Activated CD4-positive, alpha-beta T cell treated with anti-CD3 and anti-CD28 coated beads, Interleukin-2, Interleukin-6, amounts not matched to agents 100 ng/mL and 50 ng/mL, durations not matched to agents 16 hours and 8 hours (primary cell): ENCODE measurements at places on chromosomes 12 and 14.

- DNase-seq: no peak
Measured at GRCh38 chr12:124217508-124218242, 77.2 kb upstream of the RFLNA start.

DNA sequence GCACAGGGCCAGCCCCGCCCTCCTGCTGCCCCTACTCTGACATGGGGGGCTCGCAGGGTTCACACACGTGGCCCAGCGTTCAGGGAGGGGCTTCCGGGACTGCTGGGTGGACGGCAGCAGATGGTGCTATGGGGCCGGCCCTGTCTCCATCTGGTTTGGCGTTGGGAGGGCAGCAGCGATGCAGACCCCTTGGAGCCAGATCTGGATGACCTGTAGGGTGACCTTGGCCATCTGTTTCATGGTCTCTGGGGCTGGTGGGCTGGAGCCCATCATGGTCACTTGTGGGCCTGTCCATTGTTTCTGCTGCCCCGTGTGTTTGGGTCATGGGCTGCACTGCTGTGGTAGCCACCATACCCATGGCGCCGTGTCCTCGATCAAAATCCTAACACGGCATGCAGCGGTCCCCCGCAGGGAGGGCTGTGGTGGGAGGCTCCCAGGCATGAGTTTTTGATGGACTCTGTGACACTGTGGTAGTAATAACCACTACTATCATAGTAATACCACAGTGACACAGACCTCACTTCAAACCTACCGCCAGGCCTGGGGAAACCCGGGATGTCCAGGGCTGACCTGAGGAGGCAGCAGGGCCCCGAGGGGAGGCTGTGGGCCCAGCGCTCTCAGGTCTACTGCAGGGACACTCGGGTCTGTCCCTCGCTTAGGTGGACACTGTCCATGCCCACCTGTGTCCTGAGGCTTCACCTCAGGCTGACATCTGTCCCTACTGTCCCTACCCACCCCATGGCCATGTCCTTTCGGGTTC, 359.4 kb downstream of the TMEM121 start:
- DNase-seq: no peak

DNA sequence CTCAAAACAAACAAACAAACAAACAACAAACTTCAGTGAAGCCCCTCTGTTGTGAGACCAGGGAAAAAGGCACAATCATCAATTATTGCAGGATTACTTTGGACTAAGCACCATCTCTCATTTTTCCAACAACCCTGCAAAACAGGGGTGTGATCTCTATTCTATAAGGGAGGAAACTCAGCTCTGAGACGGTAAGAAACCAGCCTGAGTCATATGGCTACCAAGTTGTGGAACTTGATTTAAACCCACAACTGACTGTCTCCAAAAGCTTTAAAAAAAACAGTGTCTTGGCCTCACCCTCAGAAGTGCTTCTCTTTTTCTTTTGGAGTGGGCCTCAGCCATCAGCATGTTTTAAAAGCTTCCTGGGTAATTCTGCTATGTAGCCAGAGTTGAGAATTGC, 49.8 kb downstream of the RIN3 start:
- peak; percentile 80 for DNase-seq

DNA sequence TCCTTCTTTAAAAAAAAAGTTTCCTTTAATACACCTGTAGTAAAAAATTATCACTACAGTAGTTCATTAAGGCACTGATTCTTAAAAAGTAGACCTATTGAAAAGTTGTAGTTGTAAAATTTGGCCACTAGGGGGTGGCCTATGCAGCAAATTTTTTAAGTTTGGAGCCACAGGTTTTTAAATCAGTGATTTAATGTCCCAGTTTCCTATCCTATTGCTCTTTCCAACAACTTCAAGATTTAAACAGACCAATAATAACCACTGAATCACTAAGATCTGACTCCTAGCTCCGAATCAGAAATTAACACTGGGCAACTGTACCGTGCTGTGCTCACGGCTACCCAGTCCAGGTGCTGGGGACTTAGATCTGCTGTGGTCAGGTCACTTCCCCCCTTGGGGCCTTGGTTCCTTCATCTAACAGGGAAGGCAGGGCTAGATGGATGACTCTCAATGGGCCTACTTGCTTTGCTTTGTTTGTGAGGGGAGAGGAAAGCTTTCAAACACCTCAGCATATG, 279.3 kb downstream of the MED13L start:
- peak; percentile 37 for DNase-seq

DNA sequence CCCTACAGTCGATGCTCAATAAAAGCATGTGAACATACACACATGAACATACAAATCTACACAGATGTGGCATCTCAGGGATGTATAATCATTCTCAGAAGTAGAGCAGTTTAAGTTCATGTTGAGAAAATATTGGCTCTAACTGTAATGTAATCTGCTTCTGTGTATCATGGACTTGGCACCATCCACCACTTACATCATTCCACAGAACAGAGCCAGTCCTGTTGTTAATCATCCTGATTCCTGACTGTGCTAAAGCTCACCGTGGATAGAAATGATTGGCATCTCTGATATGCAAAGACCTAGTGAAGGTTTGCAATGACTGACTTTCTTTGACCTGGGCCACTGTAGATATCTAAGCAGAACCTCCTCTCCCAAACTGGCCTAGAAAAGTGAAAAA, 1141.3 kb downstream of the BCL11B start:
- no peak for DNase-seq

DNA sequence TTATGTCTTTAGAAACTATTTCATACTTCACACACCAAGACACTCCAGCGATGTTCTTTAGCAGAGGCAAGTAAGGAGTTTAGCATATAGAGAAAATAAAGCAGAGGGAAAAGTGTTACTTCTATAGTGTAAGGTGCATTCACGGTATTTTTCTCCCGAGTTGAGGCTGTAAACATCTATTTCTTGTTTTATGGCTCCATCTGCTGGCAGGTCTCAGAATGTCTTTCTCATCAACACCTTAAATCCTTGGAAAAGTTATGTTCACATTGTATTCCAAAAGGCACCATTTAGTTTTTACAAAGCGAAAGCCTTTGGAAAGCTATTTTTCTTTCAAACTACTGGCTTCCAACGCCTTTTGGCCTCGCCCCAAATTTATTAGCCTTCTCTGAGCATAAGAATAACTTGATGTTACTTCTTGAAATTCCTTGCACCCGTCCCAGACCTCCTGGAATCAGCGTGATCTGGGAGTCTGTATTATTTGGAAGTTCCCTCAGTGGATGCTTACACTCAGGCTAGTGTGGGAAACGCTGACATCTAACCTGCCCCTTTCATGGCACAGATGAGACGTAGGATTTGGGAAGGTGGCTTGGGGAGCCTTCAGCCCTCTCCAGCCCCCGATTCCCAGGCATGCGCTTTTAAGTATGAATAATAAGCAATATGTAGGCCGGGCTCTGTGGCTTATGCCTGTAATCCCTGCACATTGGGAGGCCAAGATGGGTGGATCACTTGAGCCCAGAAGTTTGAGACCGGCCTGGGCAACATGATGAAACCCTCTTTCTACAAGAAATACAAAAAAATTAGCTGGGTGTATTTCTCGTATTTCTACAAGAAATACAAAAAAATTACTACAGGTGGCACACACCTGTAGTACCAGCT, 1.9 kb upstream of the PIWIL1 start:
- DNase-seq: peak; percentile 46

DNA sequence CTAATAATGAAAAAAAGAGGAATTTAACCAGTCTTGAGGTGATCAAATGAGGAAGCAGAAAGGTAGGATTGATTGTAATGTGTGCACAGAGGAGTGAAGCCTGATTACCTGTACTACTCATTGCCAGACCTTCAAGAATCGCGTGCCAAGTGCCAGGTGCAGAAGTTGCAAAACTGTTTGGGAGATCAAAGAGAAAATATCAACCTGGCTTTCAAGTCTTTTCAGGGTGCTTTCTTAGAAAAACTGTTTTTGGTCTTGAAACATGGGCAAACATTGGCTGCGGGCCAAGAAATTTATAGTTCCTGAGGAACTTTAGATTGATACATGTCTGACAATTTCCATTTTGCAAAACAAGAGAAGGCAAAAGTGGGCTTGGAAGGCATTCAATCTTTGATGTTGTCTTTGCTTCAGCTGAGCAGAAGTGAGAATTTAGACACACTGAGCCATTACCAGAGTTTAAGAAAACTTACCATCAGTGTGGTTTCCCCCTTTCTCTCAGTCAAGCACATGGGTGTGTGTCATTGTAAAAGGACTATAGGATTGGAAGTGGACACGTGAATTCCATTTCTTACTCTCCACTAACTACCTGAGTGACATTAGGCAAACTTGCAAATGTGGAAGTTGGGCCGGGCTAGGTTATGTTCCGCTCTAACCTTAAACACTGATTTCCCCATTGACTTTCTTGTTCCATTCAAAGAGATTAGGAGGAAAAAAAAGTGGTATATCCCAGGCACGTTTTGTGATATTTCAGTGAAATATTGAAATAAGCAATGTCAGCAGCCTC, 486.2 kb downstream of the DIO2 start:
- DNase-seq: no peak

DNA sequence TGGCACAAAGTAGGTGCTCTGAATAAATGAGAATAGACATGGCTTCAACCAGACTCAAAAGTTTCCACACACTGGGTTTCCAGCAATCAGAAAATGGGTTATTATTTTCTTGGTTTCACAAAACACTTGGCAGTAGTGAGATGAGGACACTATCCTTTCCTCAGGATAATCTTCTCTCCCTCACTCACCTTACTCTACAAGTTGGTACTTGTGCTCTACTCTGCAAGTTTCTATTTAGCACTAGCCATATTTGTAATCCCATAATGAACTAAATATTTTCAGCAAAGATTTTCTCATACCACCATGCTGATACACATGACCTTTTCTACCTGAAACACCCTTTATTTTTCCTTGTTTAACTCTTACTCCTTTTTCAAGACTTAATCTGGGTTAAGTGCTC, 137.7 kb downstream of the FOXA1 start:
- DNase-seq: no peak

- DNase-seq: no peak
Measured at GRCh38 chr12:129028844-129029243, 175.6 kb downstream of the GLT1D1 start.

GRCh38 chr12:52669426-52669825, 10.8 kb downstream of the KRT1 start:
- no peak for DNase-seq

GRCh38 chr12:97274386-97274785, 188.2 kb upstream of the RMST start:
- DNase-seq: no peak

DNA sequence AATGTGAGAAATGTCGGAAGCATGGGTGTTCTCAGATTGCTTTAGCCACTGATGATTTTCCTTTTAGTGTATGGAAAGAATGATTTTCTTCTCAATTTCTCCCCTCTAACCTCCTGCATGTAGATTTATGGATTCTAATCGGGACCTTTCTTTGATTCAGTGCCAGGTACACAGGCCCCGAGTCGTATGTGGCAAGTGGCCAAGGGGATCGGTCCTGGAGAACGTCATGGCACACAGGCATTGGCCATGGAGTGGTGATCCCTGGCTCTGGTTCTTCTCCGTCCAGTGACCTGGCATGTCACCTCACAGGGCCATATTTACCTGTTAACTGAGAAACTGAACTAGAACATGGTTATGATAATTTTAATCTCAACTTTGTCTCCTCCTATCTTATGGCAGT, 58.1 kb downstream of the ETV6 start:
- DNase-seq: no peak

GRCh38 chr12:120314220-120314619, 12.1 kb downstream of the SIRT4 start:
- no peak for DNase-seq

DNA sequence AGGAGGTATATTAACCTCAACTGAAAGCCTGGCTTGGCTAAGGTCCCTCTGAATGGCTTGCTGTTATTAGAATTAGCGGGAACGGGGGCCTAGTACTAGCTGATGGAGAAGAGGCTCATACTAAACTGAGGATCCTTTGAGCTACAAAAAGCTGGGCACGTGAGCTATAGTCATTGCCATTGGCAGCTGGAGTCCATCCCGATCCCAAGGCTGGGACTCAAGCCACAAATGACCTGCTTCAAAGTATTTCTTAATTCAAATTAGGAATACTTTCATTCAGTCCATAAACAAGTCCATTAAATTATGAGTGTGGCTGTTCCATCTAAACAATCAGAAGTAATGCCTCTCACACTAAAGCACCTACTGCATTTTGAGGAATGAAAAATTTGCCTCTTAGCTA, 114.5 kb downstream of the DACT1 start:
- no peak for DNase-seq

DNA sequence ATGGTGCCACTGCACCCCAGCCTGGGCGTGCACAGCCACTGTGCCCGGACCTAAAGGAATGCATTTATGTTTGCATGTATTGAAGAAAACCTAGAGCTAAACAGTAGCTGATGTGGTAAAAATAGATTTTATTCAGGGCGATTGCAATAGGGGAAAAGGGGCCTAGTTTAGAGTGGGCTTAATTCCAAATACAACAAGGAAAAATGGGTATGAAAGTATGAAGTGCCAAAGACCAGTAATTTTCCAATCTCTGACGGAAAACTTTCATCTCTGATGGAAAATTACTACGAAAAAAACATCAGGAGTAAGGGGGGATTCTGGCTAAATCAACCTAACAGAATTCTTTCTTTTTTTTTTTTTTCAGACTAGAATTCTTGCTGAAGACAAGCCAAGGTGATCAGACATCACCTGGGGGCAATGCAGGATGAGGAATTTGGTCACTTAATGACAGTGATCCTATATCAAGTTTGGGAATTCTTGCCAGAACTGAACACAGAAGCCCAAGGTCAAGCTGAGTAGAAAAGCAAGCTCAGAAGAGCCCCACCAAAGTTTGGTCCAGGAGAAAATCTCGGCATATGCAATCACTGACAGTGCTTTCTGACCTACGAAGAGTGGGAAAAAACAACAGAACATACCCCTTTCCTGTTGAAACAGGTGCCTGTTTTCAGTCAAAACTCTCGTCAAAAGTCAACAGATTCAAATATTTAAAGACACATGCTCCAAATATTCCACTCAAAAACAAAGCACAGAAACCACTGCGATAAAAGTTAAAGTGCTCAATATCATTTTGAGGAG, 13.7 kb upstream of the APOBEC1 start:
- DNase-seq: no peak

- no peak for DNase-seq
Measured at GRCh38 chr12:130951636-130952035, 2.1 kb upstream of the ADGRD1 start.

GRCh38 chr14:105154476-105154871, 14.1 kb downstream of the JAG2 start:
- no peak for DNase-seq

GRCh38 chr14:92600318-92601053, 86.9 kb downstream of the RIN3 start:
- no peak for DNase-seq

GRCh38 chr12:27151479-27151878, 69.1 kb upstream of the C12orf71 start:
- DNase-seq: no peak

GRCh38 chr12:572532-572899, 90.7 kb downstream of the NINJ2 start:
- DNase-seq: peak; percentile 62

DNA sequence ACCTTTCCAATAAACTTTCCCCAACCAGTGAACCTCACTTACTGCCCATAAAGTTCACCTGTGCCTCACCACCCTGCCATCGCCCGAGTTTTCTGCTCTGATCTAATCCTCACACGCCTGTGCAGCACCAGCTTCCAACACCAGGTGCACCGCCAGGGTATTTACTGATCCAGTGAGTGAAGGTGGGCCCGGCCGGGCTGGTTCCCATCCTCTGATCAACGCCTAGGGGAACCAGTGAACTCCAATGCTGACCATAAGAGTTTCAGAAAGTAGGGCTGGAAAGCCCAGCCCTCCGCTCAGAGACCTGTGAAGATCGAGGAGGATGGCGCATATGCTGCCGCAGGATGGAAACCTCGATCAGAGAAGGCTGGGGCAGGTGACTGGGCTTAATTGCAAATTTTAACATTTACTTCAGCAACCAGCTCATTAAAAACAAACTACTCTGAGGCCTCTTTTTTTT, 685 bp upstream of the MYL6B start:
- DNase-seq: peak; percentile 79

- DNase-seq: peak; percentile 83
Measured at GRCh38 chr14:21109377-21110138, 8.7 kb downstream of the TMEM253 start.
